ENCODE measurements at places on chromosomes 16 and 17.

- DNase-seq: no peak
These were observed 44.2 kb downstream of the NEUROD2 start for GRCh38 chr17:39563476-39563875.

- no peak for DNase-seq
These were observed 33.2 kb downstream of the CYB5D2 start for GRCh38 chr17:4175921-4176807.

GRCh38 chr17:41901646-41902045, 17.1 kb downstream of the ACLY start:
- no peak for DNase-seq

DNA sequence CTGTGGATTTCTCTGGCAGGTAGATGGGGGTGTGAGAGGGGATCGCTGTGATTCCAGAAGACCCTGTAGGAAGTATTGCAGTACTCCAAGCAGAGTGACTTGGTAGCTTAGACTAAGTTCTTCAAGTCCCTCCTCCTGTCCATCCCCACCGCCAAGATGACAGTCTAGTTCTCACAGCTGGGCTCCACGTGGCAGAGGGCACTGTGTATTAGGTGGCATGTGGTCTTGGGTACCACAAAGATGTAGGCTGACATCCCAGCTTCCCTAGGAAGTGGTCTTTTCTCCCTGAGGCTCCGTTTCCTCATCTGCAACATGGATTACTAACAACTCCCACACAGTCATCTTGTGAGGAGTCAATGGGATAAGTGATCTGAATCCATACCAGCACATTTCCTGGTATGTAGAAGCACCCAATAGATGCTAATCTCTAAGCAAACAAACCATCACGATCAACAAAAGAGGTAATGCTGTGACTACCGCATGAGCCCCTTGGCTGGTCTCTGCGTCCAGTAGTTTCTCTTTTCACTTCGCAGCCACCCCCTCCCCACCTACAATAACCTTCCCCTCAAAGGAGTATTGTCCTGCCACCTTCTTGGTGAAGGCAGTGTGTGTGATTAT, 349.1 kb upstream of the EEF2KMT start:
- no peak for DNase-seq

- no peak for DNase-seq
These were observed 23.0 kb downstream of the SKAP1 start for GRCh38 chr17:48406936-48407567.

DNA sequence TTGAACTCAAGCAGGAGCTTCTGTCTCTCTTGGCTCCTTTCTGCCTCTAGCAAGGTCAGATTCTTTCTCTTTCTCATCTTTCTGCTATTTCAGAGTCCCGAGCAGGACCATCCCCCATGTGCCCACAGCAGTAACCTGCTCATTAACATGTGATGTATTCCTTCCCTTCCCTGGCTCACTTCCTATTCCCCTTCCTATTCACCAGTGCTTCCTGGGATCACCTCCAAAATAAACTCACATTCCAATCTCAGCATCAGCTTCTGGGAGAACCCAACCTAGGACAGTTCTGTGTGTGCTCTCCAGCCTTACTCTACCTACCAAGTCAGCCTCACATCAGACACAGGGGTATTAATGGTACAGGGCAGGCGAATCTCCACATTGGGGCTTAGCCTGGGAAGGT, 546.4 kb upstream of the SALL1 start:
- DNase-seq: no peak

DNA sequence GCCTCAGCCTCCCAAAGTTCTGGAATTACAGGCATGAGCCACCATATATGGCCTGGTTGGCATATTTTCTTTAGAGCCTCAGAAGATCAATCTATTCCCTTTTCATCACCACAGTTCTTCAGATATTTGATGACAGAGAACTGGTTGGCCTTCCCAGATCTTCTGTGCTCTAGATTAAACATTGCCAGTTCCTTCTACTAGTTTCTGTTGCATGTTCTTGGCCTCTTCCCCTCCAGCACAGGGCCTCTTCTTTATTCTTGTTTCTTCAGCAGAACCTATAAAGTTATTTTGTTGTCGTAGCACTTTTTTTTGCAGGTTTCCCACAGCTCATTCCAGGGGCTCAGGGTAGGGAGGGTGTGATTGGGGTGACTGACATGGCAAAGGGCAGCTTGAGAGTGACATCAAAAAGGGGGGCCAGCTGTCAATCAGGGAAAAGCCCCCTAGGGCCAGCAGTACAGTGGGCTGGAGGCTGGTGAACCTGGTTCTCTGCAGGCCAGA, 9.3 kb downstream of the CHD9 start:
- DNase-seq: no peak

GRCh38 chr17:77132411-77133086, 8.2 kb upstream of the SEC14L1 start:
- DNase-seq: no peak

GRCh38 chr17:18278867-18279266, 18.4 kb downstream of the MIEF2 start:
- DNase-seq: no peak

DNA sequence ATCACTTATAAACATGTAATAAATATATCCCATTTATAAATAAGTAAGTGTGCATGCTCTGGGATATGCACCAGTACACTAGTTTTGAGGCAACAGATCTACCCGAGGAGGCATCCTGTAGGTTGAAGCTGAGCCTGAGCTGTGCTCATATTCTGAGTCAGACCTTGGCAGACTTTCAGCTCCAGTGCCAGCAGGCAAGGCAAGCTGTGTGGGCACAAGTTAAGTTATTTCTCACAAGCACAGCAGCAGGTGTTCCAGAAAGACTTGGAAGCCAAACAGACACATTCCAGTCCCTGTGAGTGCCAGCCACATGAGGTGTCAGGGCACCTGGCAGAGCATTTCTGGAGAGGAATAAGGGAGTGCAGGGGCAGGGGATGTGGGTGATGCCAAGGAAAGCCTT, 1.3 kb upstream of the CLEC19A start:
- no peak for DNase-seq

- DNase-seq: no peak
These were observed 231.3 kb downstream of the ENGASE start for GRCh38 chr17:79305768-79306423.

DNA sequence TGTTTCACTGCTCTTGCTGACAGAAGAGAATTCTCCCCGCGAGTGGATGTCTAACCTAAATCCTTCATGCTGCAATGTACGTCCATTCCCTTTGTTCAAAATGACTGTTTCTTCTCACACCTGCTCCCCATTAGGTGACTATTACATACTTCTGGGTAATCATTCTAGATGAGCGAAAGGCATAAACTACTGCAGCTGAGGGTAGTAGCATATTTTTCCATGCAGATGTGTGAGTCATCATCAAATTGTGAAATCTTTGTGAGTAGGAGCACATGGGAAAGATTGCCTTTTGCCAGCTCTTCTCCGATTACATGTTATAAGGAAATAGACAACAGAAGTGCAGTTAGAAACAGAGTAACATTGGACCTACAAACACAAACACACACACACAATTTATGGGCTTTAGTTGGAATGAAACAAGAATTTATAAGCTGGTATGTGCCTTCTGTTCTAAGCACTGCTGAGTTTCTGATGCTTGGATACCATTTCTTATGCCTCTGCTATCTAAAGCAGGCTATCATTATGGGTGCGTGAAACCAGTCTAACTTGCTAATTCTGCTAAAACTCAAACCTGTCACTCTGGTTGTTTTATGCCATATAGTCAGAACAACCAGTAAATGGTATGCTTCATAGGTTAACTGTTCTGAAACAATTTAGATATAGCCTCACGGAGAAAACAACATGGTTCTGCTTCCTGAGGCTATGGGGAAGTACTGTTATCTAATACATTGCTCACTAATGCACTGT, 346.9 kb upstream of the PSMD7 start:
- DNase-seq: no peak

GRCh38 chr17:79632432-79632735, 21.5 kb upstream of the RBFOX3 start:
- no peak for DNase-seq

DNA sequence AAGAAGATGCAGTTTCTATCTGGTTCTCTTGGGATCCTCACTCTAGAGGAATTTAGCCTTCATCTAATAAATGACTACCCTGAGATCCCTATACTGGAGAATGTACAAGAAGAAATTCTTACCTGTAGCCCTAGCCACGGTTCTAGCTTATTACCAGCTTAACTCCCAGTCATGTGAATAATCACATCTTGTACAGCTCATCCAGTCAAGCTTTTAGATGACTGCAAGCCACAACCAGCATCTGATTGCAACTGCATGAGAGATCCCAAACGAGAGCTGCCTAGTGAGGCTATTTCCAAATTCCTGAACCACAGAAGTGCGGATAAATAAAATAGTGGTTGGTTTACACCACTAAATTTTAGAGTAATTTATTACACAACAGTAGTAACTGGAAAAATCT, 196.0 kb upstream of the CPHXL start:
- no peak for DNase-seq

- DNase-seq: no peak
These were observed 28.3 kb downstream of the TRPV2 start for GRCh38 chr17:16443511-16444257.

DNA sequence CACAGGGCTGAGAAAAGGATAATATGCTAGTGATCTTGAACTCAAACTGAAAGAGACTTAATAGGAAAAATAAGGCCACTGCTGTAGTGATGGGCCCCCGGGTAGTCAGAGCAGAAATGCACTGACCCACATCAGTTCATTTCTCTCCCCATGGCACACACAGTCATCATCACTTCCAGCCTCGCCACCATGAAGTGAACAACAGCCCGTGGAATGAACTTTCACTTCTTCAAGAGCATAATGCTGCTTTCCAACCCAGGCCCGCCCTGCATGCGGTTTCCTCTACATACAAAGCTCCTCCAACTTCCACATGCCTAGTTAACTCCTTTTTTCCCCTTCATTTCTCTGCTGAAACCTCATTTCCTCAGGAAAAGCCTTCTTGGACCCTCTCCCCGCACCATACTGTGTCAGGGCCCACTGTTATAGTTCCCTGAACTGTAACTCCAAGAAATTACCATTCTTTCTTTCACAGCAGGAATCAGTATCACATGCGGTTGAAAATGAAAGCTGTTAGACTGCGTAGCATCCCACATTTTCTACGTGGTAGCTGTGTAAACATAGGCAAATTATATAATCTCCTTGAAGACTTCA, 65.8 kb upstream of the SMIM36 start:
- no peak for DNase-seq

- no peak for DNase-seq
These were observed 184.2 kb downstream of the KCNJ2 start for GRCh38 chr17:70353408-70354092.

GRCh38 chr16:20822521-20823325, 16.4 kb downstream of the REXO5 start:
- DNase-seq: no peak

DNA sequence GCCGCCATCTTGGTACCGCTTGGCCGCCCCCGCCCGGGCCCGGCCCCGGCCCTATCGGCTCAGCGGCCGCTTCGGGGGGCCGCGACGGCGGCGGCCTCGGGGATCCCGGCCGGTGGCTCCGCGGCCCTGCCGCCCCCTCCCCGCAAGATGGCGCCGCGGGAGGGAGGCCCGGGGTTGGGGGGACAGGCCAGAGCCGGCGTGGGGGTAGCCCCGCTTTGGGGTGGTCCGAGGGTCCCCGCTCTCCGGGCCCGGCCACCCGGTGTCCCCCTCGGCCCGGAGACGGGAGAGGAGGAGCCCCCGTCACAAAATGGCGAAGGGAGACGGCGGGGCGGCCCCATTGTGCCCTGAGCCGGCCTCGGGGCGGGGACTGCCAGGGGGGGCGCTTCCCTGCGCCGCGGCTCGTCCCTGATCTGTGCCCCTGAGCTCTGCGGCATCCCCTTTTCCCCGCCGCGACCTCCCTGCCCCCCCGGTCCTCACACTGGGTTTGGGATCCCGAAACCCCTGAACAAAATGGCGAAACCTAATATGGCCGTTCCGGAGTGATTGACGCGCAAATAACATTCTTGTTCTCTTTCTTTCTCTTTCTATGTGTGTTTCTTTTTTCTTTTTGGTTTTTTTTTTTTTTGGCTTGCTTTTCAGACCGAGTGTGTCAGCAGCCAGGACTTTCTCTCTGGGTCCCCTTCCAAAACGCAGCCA, 986 bp downstream of the HAPSTR1 start:
- DNase-seq: no peak

- no peak for DNase-seq
These were observed 875 bp downstream of the PRKCB start for GRCh38 chr16:23836404-23837311.

DNA sequence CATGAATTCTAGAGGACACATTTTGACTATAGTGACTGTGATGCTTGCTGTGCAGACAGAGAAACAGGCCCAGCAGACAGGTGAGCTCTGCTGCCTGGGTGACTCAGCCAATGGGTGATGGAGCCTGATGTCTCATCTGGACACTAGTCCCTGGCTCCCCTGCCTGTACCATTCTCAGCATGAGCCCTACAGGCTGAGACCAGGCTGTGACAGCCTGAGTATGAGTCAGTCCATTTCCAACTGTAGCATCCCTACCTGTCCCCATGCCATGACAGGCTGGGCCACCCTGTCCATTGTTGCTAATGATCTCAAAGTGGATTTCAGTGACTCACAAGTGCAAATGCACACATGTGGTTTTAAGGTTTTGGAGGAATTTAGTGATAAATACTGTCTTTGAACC, 102.5 kb upstream of the EEF2KMT start:
- no peak for DNase-seq

- DNase-seq: no peak
These were observed 2.4 kb downstream of the DHRS7B start for GRCh38 chr17:21129023-21129681.

- no peak for DNase-seq
These were observed 162.2 kb downstream of the COPRS start for GRCh38 chr17:31696703-31697325.

- DNase-seq: no peak
These were observed 258.7 kb downstream of the SOX9 start for GRCh38 chr17:72379516-72379915.

DNA sequence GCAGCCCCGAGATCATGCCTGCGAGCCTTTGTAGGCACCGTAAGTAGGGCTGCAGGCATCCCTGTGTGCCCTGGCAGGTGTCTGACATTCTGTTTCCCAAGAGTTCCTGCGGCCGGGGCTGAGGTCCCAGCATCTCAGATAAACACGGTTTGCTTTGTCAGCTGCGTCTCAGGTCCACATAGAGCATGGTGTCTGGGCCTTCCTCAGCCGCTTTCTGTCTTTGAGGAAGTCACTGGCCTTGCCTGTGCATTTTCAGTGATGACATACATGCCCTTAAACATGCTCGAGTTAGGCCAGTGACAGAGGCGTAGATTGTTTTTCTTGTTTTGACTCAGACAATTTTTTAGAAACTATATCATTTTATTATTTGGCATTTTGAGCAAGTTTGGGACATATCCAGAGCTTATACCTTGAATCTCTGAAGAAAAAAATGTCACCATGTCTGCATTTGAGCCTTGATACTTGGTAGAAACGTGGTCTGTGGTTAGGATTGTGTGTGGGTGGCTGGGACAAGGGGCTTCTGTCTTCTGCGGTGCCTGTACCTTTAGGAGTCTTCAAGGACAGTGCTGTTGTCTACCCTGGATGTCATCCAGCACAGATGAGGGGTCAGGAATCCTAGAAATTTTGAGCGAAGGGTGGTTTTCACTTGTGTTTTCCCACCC, 105.8 kb downstream of the SNX29 start:
- no peak for DNase-seq
